ENCODE measurements at places on chromosomes 13 and 19.

- no peak for DNase-seq
Observed at GRCh38 chr19:34489175-34489574, 7.6 kb downstream of the WTIP start.

DNA sequence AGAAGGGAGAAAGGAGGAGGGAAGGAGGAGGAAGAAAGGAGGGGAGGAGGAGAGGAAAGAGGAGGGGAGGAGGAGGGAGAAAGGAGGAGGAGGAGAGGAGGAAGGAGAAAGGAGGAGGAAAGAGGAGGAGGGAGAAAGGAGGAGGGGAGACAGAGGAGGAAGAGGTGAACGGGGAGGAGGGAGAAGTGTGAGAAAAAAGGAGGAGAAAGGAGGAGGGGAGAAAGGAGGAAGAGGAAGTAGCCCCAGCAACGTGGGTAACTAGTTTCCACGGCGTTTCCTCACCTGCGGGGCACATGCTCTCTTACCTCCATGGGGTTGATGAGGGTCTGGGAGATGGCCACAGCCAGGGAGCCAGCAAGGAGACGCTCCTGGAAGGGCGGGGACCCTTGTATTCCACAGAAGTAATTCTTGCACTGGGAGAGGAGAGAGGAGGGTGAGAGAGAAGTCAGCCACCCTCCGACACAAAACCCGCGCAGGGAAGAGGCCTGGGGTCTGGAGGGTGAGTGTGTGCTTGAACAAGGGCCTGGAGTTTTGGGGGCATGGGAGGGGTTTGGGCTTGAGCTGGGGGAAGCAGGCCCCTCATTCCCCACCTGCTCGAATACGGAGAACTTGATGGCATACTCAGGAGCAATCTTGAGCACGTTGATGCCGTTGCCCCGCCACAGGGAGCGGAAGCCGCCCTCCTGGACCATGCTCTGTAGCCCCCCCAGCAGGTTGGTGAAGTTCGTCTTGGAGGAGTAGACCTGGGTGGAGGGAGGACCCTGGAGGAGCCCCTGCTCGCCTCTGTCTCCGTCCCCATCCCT lies 3.9 kb downstream of the SLC25A41 start:
- no peak for DNase-seq

- peak; percentile 36 for DNase-seq
Observed at GRCh38 chr13:43128504-43128961, 105.1 kb downstream of the DNAJC15 start.

GRCh38 chr13:43298816-43299215 lies 275.4 kb downstream of the DNAJC15 start:
- no peak for DNase-seq

DNA sequence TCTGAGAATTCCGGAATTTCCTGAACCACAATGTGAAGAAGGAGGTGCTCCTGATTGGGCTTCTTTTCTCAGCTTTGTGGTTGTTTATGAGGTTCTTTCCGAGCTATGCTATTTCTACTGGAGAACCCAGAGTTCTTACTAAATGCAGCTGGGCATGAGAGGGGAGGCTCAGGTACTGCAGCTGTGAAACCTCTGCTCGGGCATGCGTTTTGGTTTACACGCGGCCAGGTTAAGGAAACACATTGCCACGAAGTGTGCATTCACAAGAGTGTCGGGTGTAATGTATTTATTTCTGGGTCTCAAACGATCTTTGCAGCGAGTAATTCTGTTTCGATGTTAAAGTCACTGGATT lies 661 bp upstream of the MIR17HG start:
- DNase-seq, result peak; percentile 36

DNA sequence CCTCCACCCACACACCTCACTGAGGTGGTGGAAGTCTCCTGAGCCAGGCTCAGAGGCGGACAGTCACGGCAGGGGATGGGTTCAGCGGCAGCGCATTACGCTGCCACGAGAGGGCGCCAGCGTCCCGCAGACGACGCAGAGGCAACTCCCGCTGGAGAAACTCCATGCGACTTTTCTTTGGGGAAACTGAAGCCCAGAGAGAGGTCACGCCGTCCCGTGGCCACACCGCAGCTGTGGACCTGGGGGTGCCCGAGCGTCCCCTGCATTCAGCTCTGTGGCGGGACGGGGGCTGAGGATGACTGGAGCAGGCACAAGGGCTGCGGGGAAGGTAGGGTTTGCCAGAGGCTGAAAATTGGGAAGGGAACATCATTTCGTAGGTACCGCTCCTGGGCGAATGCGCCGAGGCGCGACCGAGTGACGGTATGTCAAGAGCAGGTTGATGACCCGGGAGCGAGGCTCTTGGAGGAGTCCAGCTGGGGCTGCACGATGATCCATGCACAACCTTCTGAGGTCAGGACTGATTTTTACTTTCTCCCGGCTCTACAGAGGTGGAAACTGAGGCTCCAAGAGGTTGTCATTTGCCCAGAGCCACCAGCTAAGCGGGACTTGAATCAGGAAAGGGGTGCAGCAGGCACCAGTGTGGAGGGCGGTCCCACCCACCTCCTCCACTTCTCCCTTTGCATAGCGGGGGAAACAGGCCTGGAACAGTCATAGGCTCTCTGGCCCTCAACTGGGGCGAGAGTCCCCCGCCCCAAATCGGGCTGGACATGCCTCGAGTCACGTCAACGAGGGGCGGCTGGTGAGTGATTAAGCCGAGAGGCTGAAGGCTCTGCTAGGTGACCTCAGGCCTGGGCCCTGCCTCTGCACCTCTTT lies 690 bp upstream of the ARRDC2 start:
- DNase-seq, result peak; percentile 86

DNA sequence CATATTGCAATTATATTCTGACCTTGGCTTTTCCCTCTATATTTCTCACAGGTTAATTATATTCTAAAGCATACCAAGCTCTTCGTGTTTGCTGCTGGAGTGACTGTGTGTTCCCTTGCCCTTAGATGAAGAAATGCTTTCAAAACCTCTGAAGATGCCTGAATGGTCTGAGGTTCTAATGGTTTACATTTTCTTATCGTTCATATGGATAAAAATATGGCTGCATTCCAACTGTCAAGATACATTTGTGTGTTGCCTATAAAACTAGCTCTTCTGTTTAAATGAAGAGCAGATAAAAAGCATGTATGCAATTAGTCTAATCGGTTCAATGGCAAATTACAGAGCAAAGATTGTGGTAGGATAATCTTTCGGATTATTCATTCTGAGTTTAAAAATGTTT lies 68.4 kb upstream of the ANKRD10 start:
- no peak for DNase-seq

GRCh38 chr19:11096210-11096841 lies 7.1 kb downstream of the LDLR start:
- DNase-seq, result no peak

GRCh38 chr13:48885027-48885395 lies 90.7 kb upstream of the FNDC3A start:
- no peak for DNase-seq

GRCh38 chr13:51501592-51502152 lies 48.8 kb upstream of the INTS6 start:
- DNase-seq, result no peak

GRCh38 chr19:582497-583197 lies 7.0 kb upstream of the HCN2 start:
- DNase-seq, result no peak

GRCh38 chr19:15074371-15074770 lies 7.6 kb upstream of the OR1I1 start:
- DNase-seq, result no peak

DNA sequence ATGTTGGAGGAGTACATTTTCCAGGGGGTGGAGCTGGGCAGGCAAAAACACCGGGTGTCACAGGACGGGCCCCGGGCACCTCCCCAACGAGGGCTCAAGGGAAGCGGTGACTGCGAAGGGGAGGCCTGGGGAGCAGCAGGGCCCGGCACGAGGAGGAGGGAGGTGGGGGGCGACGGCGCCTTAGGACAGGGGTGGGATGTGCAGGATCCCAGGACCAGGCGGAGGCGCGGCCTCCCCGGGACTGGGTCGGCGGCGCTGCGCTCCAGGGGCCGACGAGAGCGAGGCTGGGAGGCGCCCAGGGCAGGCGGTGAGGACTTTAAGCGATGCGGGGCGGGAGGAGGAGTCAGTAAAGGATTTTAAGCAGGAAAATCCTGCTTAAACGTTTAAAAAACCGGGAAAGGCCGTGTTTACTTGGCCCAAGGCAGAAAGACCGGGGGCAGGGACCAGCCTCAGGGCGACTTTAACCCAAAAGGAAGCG lies 427 bp downstream of the ZNF160 start:
- peak; percentile 56 for DNase-seq

- no peak for DNase-seq
Observed at GRCh38 chr13:102487330-102487729, 85.5 kb upstream of the FGF14 start.

GRCh38 chr13:25175026-25175425 lies 2.9 kb upstream of the AMER2 start:
- DNase-seq, result no peak

- DNase-seq, result no peak
Observed at GRCh38 chr19:18966307-18966706, 25.3 kb upstream of the HOMER3 start.

DNA sequence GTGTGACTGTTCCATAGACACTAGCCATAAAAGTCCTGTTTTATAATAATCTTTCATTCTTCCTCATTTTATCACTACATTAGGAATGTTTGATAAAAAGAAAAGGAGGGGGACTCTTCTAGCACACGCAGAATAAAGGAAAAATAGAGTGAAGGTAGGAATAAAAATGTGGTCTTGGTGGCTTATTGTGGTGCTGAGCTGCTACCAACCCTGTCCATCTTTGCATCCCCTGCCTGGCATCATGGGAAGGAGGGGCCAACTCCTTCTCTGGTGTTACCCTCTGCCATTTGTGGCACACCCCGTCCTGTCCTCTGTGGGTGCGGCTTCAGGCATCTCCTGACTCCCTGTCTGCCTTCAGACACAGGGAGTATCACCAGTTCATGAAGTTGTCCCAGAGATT lies 104.9 kb upstream of the ZNF536 start:
- no peak for DNase-seq

DNA sequence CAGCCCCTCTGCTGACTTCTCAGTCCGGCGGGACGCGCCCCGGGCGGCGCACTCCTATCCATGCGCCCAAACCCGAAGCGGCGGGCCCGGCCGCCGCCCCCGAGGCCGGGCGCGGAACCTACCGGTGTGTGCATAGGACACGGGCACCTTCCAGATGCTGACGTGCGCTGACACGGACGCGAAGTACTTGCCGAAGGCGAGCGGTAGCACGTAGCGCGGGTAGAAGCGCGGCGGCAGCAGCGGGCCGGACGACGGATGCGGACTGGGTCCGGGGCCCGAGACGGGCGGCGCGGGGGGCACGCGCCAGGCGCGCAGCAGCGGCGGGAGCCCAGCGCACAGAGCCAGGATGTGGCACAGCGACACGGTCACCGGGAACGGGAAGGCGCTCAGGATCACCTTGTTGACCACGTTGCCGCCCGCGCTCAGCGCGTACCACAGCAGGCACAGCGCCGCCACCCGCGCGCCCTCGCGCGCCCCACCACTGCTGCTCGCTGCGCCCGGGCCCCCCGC lies 338 bp downstream of the SLC35E1 start:
- peak; percentile 69 for DNase-seq

GRCh38 chr19:406135-406781 lies 2.7 kb downstream of the C2CD4C start:
- DNase-seq, result peak; percentile 20

Measured in left colon (tissue), 2 donors.